ENCODE measurements at places on chromosomes 4 and X.

- DNase-seq: peak; percentile 20
Observed at GRCh38 chr4:113869743-113870375, 108.3 kb upstream of the CAMK2D start.

GRCh38 chrX:38262715-38263620 lies 42.3 kb upstream of the SRPX start:
- DNase-seq: no peak

GRCh38 chr4:20895208-20895607 lies 194.9 kb downstream of the PACRGL start:
- no peak for DNase-seq

DNA sequence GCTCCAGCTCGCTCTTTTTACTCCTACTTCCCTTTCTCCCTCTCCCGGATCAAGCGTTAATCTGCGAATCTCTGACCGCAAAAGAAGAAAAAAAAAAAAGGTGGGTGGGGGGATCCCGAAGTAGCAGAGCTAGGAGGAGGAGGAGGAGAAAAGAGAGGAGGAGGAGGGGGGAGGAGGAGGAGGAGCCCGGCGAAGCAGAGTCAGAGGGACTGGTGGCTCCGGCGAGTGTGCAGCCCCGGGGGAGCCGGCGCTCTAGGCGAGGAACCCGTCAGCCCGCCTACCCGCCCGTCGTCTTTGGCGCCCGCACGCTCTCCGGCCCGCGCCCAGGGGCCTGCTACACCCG lies at the start of gene NHSL2:
TSS of gene NHSL2 (plus strand) at position 203 of the 343 bp plus-strand sequence.
- peak; percentile 0 for DNase-seq

GRCh38 chr4:70997036-70997435 lies 3.6 kb downstream of the DCK start:
- no peak for DNase-seq

DNA sequence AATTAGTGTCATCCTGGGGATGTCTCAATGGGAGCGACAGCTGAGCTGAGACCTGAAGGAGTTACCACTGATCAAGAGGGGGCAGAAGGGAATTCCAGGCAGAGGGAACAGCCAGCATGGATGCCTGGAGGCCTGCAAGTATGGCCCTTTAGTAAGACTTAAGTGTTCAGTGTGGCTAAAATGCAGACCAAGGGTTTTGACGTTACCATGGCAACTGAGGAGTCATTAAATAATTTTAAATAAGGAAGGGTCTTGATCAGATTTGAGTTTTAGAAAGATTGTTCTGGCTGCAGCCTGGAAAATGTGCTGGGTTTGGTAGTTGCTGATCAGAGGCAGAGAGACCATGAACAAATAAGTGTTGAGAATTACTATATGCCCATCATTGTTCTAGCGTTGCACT lies 285.5 kb downstream of the USP46 start:
- no peak for DNase-seq

DNA sequence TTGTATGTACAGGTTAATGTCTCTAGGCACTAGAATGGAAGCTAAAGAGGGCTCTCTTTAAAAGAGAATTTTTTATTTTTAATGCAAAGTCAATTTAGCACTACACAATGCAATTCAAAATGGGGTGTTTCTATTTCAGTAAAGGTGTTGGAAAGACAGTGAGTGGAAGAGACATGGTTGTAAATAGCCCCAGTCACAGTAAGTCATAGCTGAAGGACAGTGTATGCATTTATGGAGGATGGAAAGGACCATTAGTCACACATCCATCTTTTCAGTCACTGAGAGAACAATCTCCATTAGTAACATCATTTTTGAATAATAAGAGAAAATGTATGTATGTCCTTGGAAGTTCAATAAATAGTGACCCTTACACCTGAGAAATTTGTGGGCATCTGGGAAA lies 148.0 kb downstream of the PDHA2 start:
- DNase-seq: no peak

DNA sequence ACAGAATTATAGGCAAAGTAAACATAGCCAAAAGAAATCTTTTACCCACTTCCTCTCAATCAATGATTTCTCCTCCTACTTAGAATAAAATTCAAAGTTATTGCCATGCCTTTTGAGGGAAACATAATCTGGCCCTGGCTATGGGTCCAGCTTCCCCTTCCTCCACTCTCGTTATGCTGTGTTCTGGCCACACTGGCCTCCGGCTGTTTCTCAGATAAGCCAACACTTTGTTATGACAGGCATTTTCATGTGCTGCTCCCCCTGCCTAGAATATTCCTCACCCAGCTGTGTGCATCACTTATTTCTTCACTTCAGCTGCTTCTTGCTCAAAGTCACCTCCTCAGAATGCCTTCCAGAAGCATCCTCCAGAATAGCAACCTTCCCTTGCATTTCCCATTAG lies 386.6 kb upstream of the AADAT start:
- no peak for DNase-seq

- no peak for DNase-seq
Observed at GRCh38 chr4:106704253-106704870, 331.8 kb downstream of the DKK2 start.

- no peak for DNase-seq
Observed at GRCh38 chr4:155304375-155304774, 72.4 kb downstream of the MAP9 start.

DNA sequence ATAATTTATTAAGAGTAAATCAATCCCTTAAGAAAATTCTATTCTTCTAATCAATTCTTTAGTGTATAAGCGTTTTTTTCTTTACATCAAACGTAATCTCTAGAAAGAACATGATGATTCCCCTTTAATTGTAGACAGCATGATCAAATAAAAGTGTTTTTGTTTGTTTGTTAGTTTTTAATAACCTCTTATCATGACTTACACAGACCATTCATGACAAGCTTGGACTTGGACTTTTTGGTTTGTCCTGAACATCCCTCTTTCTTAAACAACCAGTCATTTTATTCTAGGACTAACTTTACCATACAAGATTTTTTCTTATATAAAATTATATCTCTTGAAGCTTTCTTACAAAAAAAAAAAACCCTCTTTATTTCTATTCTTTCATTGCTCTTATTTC lies 344.6 kb upstream of the SPOCK3 start:
- DNase-seq: no peak

GRCh38 chrX:13000301-13000811 lies 25.4 kb downstream of the TMSB4X start:
- peak; percentile 50 for DNase-seq

DNA sequence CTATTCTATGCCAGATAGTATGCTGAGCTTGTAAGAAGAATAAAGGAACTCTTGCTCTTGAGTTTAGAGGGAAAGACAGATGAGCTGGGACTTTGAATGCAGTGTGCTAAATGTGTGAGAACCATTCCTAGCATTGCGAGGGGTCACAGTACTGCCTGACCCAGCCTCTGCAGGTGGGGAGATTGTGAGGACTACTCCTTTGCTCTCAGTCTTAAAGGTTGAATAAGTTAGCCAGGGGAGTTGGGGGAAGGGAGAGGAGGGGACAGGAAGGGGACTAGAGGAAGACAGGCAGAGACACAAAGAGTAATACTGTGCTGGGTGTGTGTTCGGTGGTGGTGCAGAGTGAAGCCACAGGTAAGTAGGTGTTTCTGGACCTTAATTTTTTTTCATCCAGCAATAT lies 41.7 kb downstream of the DCUN1D4 start:
- no peak for DNase-seq

DNA sequence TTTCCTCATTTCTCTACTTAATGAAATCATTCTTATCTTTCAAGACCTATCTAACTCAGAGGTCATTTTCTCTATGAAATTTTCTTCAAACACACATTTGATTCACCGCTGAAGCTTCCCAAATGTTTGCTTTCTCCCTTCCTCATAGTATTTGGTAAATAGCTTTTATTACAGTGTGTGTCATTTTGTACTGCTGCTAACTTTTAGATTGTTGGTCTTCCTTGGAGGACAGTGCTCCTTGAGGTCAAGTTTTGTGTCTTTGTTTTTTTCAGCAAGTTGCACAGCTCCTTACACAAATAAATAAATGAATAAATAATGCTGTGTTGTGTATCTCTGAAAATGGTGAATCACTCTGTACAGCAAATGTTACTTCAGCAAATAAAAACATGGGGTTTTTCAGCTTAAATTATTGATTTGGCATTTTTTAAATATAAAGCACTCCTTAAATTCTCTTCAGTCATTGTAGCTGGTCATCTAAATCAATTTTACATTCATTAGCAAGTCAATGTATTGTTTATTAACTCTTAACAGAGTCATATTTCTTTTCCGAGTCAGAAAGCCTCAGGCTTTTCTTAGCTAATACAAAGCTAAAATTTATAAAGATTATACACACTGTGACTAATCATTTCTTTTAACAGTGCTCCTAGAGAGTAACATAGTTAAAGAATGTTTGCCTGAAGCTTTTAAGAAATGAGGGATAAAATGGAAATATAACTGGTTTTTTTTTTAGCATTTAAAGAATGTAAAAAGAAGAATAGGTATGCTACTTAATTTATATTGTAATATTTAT lies 30.1 kb upstream of the MAD2L1 start:
- no peak for DNase-seq

DNA sequence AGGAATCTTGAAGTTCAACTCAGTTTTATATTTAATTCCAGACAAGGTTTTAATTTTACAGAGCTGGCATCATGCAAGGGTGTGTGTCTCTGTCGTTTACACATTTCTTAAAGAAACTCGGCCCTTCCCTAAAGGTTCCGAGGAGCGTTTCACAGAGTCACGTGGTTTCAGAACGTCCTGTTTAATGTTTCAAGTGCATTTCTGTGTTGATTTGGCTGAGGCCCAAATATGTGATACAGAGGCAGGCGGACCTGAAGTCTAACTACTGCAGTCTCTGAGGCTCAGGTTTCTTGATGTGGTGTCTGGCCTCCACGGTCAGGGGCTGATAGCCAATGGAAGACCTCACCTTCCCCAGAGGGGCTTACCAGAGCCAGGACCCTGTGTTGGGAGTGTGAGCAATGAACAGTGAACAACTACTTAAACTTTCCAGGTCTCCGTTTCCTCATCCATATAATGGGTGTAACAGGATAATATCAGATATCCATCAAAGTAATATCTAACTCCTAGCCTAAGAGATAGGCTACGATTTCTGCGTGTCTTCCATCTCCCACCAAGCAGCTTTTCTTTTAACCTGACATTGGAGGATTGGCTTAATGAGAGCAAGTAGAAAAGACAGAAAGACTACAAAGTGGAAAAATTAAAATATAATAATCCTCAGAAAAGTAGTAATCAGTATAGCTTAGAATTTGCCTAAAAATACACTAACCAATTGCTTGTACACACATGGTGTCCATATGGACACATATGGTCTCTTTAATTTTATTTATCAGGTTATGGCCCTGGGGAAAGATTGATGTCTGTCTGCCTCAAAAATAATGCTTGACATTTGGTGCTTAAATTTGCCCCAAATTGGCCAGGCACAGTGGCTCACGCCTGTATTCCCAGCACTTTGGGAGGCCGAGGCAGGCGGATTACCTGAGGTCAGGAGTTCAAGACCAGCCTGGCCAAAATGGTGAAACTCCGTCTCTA lies 50.0 kb upstream of the TRIM2 start:
- DNase-seq: no peak

- peak; percentile 66 for DNase-seq
Observed at GRCh38 chr4:3880615-3881120, 114.5 kb downstream of the ADRA2C start.

DNA sequence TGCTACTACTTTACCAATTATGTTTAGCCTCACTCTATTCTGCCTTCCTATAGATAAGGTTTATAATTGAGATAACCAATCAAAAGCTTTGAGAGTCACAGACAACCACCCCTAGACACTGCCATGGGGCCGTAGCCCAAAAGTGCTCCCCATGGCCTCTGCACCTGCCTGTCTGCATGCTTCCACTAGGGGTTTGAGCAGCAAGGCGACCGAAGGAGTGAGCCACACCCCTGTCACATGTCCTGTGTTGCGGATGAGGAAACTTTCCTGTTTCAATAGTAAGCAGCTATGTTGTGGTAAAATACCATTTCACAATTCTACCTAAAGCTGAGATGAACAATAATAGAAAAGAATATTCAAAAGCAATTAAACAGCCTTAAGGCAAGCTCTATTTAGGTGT lies 856.0 kb upstream of the FRG1 start:
- no peak for DNase-seq

- DNase-seq: no peak
Observed at GRCh38 chr4:3330707-3331106, 37.9 kb downstream of the RGS12 start.

DNA sequence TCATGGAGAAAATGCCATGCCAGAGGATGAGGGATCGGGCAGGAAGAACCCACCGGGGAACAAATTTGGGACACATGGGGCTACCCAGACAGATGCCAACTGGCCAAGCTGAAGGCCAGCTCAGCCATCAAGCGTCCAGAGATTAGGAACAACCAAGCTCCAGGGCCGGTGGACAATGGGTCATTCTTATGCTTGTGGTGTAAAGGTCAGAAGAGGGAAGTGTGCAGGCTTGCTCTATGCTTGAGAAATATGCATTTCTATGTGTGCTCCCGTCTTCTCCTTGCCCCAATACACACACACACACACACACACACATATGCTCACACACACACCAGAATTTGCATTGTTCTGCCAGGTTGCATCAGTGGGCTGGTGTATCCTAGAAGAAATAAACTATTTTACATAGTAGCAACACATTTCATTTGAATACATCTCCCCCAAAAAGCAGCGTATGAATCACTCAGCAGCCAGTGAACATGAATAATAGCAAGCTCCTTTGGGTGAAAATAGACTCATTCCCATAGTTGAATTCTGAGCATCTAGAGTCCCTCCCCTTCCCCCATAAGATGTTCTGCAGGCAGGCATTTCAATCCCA lies 201.9 kb upstream of the PPARGC1A start:
- no peak for DNase-seq

DNA sequence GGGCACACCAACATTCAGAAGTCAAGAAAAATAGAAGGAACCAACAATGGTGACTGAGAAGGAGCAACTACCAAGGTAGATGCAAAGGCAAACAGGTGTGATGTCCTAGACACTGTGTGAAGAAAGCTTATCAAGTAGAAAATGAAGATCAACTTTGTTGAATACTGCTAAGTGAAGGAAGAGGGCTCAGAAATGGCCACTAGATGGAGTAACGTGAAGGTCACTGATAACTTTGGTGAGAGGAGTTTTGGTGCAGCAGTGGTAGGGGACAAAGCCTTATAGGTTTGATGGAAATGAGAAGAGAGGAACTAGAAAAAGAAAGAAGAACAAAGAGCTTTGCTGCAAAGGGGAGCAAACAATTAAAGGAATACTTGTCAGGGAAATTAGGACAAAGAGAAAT lies 23.5 kb downstream of the OTC start:
- DNase-seq: no peak

Measured in CD4-positive, alpha-beta T cell treated with Interleukin-4 for 1 hour (primary cell).